Fibroblast of skin of right quadriceps (primary cell): ENCODE measurements at places on chromosomes 7 and 10.

GRCh38 chr10:112834751-112835181 lies 115.3 kb upstream of the TCF7L2 start:
- no peak for DNase-seq

- DNase-seq, result no peak
These were observed 636.5 kb downstream of the ZNF716 start for GRCh38 chr7:58086461-58086860.

DNA sequence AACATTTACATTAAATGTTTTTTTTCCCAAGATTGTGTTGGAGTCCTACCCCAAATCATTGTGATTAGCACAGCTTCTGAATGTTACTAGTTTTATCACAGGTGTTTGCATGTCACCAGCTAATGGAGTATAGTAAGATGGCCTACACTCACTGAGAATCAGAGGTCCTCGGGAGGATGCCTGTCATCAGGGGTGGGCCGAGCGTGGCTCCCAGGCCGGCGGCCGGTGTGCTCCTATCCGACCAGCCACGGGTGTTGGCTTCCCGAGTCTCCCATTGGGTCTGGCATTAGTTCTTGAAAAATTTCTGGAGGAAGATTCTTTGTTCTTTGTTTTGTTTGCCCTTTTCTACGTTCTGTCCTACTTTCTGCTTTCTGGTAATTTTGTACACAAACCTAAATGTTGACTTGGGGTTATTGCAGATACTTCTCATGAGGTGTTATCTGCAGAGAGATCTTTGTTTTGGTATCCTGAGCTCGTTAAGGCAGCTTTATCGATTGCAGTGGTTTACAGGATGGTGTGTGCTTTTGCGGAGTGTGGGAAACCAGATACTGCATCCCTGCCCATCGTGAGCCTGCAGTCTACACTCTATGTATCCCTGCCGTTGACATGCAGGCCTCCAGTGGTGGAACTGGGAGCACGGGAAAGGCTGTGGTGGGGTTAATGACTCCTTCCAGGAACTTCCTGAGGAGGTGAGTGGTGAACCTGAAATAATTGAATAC lies 67.3 kb upstream of the DNAJB6 start:
- DNase-seq, result no peak

- peak; percentile 19 for DNase-seq
These were observed 24.5 kb downstream of the RSU1 start for GRCh38 chr10:16792675-16793074.

DNA sequence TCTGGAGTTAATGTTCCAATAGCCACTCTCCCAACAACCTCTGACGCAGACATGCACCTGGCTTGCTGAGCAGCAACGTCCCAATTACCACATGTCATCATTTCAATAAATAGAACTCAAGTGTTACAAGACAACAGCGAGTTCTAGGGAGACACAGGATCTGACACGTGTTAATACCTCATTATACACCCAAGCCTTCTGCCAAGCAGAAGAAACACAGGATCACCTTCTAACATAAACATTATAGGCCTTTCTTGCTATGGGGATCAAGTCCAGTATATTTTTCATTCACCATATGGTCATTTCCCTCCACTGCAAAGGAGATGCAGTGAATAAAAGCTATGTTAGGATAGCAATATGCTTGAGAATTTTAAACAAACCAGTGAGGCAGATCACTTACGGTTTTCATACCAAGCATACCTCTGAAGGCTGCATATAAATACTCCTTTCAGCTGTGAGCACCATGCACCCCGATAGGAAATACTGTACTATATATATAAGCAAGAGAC lies 74.2 kb downstream of the JAZF1 start:
- peak; percentile 65 for DNase-seq

DNA sequence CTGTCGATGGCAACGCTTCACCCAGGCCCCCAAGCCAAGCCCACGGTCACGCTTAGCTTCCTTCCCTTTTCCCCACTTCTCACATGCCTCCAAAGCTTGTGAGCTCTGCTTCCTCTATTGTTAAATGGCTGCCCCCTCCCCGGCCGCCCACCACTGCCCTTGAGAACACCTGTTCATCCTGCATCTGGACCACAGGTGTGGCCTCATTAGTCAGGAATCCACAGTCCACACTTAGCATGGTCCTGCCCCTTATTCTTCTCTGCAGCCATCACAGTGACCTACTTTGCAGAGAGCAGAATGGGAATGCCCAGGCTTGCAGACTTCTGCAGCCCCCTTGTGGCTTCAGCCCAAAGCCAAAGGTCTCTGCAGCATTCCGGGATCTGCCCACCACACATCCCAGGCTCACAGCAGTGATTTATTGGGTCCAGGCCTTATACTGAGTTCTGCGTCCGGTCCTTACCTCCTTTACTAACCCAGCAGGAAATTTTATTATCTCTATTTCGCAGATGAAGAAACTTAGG lies 66.9 kb downstream of the PTPRE start:
- no peak for DNase-seq

DNA sequence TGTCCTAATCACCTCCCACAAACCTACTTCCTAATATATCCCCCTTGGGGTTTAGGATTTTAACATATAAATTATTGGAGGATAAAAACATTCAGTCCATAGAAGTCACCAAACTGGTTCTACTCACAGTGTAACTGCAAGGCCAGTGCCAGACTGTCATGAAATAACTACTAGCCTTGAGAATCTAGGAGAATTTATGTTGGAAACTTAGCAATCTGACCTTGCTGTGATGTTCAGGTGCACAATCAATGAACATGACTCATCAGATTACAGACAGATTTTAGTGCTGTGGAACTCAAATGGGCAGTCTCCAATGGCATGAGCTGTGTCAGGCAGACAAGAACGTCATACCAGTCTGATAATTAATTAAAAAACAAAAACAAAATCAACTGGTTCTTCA lies 571.4 kb upstream of the IGFBP3 start:
- no peak for DNase-seq
